ENCODE measurements at places on chromosomes 11 and 22. TPM values are rescaled to one million over a fixed set of nuclear protein-coding genes. Genes with fewer than 3 reads are reported as not detected.

UPB1 gene
- total RNA-seq, result not detected

CRYAB gene
- total RNA-seq, result 16.6 TPM

SPI1 gene
- not detected for total RNA-seq

ARHGEF17 gene
- total RNA-seq, result 11.6 TPM

VWCE gene
- 0.21 TPM for total RNA-seq

RIMBP3B gene
- 0.14 TPM for total RNA-seq

PTGDR2 gene
- total RNA-seq, result not detected

OR8B12 gene
- total RNA-seq, result not detected

ARHGAP32 gene
- 23.8 TPM for total RNA-seq

PRG3 gene
- not detected for total RNA-seq

SNRPD3 gene
- 241 TPM for total RNA-seq

POTEH gene
- total RNA-seq, result not detected

DMC1 gene
- total RNA-seq, result 1.6 TPM

CRYBA4 gene
- not detected for total RNA-seq

MS4A12 gene
- not detected for total RNA-seq

GLYAT gene
- not detected for total RNA-seq

IGSF22 gene
- not detected for total RNA-seq

E2F8 gene
- 2.1 TPM for total RNA-seq

PNPLA5 gene
- not detected for total RNA-seq

MPPED1 gene
- total RNA-seq, result not detected

ARL2 gene
- 132 TPM for total RNA-seq

OR10G4 gene
- total RNA-seq, result not detected

KIF18A gene
- 4.6 TPM for total RNA-seq

C11orf42 gene
- total RNA-seq, result not detected

NUP160 gene
- 15.4 TPM for total RNA-seq
